ENCODE measurements at places on chromosomes 12 and 14.

DNA sequence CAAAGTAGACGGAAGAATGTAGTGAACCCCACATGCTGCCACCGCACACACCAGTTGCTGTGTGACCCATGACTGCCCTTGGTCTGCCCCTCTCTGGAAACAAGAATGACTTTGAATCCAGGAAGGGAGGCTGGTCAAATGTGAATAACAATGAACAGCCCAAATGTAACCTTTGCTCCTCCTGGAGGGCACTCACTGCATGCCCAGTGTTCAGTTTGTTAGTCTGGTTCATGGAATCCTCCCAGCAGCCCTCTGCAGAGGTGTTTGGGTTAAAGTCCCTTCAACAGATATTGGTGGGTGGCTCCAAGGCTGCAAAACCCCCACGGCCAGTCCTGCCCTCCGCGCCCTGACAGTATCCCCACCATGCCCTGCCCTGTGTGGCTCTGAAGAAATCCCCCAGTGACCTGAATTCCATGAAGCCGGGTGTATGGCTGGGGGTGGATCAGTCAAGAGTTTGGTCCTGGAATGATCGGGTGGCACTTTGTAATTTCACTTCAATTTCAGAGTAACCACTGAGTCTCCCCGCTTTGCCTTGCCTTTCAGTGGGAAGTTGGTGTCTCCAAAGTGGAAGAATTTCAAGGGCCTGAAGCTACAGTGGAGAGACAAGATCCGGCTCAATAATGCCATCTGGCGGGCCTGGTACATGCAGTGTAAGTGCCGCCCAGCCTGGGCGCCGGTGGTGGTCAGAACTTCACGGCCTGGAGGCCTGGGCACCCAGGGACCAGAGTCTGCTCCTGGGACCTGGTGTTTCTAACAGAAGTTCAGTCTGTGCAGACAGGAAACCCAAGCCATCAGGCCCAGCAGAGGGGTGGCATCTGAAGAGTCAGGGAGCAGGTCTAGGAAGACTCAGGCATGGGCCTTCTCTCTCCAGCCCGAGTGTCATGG lies 47.1 kb downstream of the IL31 start:
- no peak for DNase-seq

DNA sequence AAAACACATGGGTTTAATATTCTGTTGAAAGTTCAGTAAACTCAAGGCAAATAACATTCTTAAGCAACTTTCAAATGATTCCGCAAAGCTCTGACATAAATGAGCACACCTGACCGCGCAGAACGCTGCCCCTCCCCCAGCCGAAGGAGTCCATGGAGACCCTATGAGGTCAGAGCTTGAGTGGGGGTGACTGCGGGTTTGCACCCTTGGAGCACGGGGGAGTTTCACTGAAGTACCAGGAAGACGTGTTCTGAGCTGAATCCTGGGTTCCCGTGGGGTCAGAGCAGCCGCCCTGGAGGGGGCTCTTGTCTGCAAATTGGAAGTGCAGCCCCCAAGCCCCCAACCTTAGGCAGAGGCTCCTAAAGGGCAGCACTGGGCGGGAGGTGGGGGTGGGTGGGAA lies 324.1 kb upstream of the SFSWAP start:
- DNase-seq: no peak

- no peak for DNase-seq
Measured at GRCh38 chr12:69225251-69225910, 14.0 kb upstream of the CPSF6 start.

DNA sequence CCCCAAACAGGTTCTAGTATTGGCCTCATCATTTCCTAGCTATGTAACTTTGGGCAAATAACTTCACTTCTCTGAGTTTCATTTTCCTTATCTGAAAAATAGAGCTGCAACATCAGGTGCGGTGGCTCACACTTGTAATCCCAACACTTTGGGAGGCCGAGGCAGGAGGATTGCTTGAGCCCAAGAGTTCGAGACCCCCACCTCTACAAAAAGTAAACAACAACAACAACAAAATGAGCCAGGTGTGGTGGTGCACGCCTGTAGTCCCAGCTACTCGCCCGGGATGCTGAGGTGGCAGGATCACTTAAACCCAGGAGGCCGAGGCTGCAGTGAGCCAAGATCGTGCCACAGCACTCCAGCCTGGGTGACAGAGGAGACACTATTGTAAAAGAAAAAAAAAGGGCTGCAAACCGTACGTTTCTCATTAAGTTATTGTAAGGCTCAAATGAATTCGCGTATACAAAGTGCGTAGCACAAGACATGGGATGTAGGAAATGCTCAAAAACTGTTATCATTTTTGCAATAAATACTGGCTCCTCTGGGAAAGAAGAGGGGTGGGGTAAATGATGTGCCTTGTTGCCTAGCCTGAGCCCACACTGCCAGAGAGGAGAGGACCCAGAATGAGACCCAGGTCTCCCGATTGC lies 903 bp downstream of the C12orf76 start:
- DNase-seq: no peak

GRCh38 chr12:90970471-90970870 lies 15.5 kb upstream of the CCER1 start:
- DNase-seq: no peak

DNA sequence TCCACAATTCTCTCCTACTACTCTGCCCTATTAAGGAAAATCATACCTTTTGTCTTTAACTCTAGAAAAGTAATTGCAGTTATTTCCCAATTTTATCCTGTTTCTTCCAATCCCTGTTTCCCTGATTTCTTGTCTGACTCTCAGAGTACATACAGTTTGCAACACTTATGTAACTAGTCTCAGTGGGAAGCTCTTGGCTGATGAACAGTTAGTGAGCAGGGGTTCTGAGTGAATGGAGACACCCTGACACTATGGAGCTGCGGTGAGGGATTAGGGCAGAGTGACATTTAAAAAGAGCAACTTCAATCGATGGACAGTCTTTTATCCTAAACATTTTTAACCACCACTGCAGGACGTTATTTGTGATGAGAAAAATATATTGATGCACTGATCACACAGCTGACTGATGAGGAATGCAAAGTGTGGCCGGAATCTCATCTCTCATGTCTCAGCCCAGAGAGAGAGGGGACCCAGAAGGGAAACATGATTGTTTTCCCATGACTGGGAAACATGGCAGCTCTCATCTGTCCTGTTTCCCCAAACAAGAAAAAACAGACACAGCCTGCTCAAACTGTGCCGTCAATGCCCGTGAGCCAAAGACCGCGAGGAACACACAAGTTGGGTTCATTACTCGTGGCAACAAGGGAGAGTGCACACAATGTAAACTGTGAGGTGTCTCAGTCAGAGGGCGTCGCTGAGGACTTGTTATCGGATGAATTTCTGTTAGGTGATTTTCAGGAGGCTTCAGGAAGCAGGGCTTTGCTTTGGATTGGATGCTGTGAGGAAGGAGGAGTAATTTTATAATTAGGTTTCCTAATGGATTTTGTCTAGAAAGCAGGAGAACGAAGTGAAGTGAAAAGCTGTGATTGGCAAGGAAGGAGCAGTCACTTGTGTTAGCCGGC lies 5.2 kb upstream of the SLC6A13 start:
- no peak for DNase-seq

- no peak for DNase-seq
Measured at GRCh38 chr12:55659486-55660385, 23.0 kb downstream of the OR10P1 start.

DNA sequence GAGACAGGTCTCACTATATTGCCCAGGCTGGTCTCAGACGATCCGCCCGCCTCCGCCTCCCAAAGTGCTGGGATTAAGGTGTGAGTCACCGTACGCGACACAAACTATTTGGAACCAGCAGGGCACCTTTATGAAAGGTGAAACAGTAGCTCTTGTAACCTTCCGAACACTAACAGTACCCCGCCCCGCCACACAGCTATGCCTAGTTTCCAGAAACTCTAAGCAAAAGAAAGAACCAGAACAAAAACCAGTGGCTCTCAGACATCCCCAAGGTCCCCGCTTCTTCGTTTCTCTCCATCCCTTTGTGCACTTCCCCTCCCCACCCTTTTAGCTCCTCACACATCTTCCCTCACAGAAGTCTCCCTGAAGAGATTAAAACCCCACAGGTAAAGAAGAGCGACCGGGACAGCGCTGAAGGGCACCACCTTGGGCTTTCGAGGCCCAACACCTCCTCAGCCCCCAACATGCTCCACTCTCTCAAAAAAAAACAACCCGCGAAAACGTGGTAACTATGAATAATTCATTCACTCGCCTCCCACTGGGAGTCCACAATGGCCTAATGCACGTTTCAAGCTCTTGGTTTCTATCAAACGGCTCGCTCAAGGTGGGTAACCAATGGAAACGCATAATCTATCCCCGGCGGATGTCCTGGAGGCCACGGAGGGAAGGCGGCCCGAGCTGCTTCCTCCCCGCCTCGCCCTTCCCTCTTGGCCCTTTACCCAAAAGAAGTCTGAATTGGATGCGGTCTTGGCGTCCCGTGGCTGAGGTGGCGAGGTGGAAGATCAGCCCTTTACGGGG lies 877 bp downstream of the BAG5 start:
- no peak for DNase-seq

Measured in omental fat pad (tissue), 4 donors.